ENCODE measurements at places on chromosomes 7 and 10.

GRCh38 chr7:15555381-15555859 is 6.4 kb downstream of the AGMO start:
- no peak for DNase-seq

DNA sequence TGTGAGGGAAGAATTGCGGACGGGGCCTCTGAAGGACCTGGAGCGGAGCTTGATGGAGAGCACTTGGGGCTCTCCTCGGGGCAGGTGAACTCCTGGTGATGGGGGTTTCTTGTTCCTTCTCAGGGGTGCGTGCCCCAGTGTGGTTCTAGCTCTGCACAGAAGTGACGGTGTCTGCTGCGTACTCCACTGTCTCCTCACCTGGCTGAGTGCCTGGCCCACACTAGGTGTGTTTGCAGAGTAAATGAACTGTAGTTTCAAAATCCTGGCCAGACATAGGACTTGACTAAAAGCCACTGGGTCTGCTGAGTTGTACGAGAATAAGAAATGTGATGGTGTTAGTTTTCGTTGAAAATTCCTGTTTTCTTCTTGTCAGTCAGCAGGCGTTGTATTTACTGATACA is 35.6 kb downstream of the DYNC2I1 start:
- DNase-seq = no peak

- DNase-seq = no peak
These were observed 49.2 kb upstream of the NANOS1 start for GRCh38 chr10:118980135-118980865.

GRCh38 chr7:144027070-144027469 is 21.7 kb upstream of the OR2A5 start:
- DNase-seq = no peak
